ENCODE measurements at places on chromosomes 11 and 22. TPM values are rescaled to one million over a fixed set of nuclear protein-coding genes. Genes with fewer than 3 reads are reported as not detected.

OR4B1 gene
- not detected for total RNA-seq

ZP1 gene
- total RNA-seq: not detected

MB gene
- 0.48 TPM for total RNA-seq

VWA5A gene
- total RNA-seq: 3.4 TPM

BIK gene
- total RNA-seq: 0.25 TPM

SNX32 gene
- total RNA-seq: not detected

MISFA gene
- 1.2 TPM for total RNA-seq

MAPK8IP2 gene
- 0.53 TPM for total RNA-seq

GALNT18 gene
- total RNA-seq: 5.7 TPM

GDPD4 gene
- 10.2 TPM for total RNA-seq

NR1H3 gene
- 94.0 TPM for total RNA-seq

APOL5 gene
- not detected for total RNA-seq

BIRC3 gene
- total RNA-seq: 2.1 TPM

POLD4 gene
- total RNA-seq: 96.6 TPM

FLRT1 gene
- total RNA-seq: not detected

RAB36 gene
- total RNA-seq: 0.38 TPM

OR5P2 gene
- total RNA-seq: not detected

TRAPPC4 gene
- 18.0 TPM for total RNA-seq

RFPL2 gene
- total RNA-seq: not detected

CNGA4 gene
- total RNA-seq: not detected

OR52I2 gene
- total RNA-seq: not detected

MGAT3 gene
- 0.13 TPM for total RNA-seq

ANO1 gene
- 260 TPM for total RNA-seq

SMPD1 gene
- 62.0 TPM for total RNA-seq

SDHD gene
- total RNA-seq: 168 TPM

TREH gene
- 3.4 TPM for total RNA-seq

C11orf97 gene
- total RNA-seq: 0.35 TPM

PHOX2A gene
- not detected for total RNA-seq

CELSR1 gene
- total RNA-seq: 8.4 TPM

BRD1 gene
- total RNA-seq: 17.9 TPM

PDE2A gene
- total RNA-seq: 20.3 TPM

DDX25 gene
- total RNA-seq: 0.15 TPM

FXYD6 gene
- 10.4 TPM for total RNA-seq

DDI1 gene
- total RNA-seq: not detected

PI4KA gene
- total RNA-seq: 40.4 TPM

SCGB2A2 gene
- not detected for total RNA-seq

LRRN4CL gene
- total RNA-seq: not detected
